Lung microvascular endothelial cell (primary cell): ENCODE measurements at places on chromosomes 6 and 20. TPM values are rescaled to one million over a fixed set of nuclear protein-coding genes. Genes with fewer than 3 reads are reported as not detected.
A peak's percentile ranks its signal among the peaks of the same experiment; 100 is the strongest.

DNA sequence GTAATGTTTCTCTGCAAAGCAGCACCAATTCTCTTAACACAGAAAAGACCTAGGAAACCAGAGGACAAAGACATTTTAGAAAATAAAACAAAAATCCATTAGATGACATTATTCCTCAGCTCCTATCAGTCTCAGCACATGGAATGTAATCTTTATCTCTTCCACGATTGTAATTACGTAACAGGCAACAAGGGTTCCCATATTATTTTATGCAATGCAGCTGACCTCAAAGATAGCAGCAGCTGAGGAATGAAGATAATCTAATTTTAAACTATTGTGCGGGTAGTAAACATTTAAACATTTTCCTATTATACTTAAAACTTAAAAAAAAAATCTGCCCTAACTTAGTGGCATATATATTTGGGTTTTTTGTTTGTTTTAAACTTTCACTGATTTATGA, 33.0 kb upstream of the PTCHD4 start:
- DNase-seq: no peak

Gene FILIP1
- total RNA-seq: 3.7 and 13.3 TPM in 2 replicates

Gene NR2E1
- total RNA-seq: not detected in 2 replicates

DNA sequence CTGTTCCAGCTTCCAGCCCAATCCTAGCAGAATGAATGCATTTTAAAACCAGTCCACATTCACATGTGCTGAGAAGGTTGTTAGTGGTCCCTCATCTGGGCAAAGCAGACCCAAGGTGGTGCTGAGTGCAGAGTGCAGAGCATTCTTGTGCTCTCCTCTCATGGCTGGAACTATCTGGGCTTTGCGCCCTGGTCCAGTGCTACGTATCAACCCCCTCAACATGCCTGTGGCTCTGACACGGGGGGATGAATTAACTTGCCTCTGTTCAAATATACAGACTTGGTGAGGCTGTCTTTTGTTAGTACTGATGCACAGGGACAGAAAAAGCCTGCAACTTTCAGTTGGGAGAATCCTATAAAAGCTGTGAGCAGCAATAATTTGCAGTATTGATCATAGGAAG, 42.5 kb downstream of the PANK2 start:
- DNase-seq: no peak

DNA sequence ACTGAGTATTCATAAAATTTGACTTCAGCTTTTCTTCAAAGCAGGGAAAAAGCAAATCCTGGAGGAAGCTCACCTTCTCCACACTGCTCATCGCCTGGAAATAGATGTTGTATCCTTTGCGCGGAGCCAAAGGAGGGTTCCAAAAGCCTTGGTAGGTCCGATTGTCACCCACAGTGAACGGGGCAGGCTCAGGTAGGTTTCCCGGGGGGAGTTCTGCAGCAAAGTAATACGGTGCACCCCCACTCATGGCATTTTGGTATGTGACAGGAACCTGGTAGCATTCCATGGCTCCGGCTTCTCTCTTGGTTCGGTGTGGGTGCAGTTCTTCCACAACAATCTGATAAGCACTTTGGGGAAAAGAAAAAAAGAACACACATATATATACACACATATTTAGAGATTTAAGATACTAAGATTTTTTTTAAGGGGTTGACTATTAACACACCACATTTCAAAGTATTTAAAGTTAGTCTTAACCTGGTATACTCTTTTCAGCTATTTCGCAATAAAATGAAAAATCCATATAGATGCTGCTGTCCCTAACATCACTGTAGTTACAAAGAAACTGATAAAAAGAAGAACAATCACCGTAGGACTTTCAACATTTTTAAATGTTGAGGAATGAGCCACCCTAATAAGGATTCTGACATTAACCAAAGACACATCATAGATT, 166.7 kb upstream of the THEMIS start:
- DNase-seq: no peak

Gene OPRL1
- 1.7 and 3.0 TPM in 2 replicates for total RNA-seq

Gene ANGPT4
- total RNA-seq: not detected in 2 replicates

GRCh38 chr6:34466242-34467185, 638 bp downstream of the PACSIN1 start:
- DNase-seq: no peak

Gene MYCT1
- total RNA-seq: 170 and 256 TPM in 2 replicates

Gene IMPG1
- total RNA-seq: not detected in 2 replicates

GRCh38 chr20:53020834-53021233, 48.7 kb downstream of the TSHZ2 start:
- DNase-seq: no peak

Gene TGM2
- total RNA-seq: 273 and 343 TPM in 2 replicates

GRCh38 chr20:45515147-45515913, at the start of gene SPINT3:
Gene SPINT3, minus strand, starts transcription at chr20:45515622. Its CDS starts 14 bp downstream, at chr20:45515608.
- DNase-seq: no peak

DNA sequence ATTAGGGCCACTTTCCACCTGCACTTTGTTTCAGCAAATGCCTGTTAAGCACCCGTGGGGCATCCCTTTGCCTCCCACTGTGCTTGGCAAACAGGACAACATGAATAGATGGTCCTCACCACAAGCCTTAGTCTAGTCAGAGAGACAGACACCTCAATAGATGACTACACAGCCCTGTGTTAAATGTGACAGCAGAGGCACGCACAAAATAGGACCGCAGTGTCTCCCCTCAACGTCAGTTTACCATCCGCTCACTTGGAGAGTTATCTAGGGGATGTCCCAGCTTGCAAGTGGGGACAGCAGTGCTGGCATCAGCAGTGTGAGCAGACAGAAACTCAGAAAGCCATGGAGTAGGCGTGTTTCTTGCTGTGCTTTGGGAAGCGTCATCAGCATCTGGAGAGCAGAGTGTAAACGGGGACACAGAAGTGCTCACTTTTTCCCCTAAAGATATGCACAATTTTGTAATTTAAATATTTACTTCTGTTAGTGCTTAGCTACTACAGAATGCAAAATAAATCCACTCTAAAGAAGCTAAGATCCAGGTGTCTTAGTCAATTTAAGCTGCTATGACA, 66.0 kb upstream of the TXNDC5 start:
- no peak for DNase-seq

GRCh38 chr20:61776491-61777075, 289.1 kb downstream of the TAF4 start:
- no peak for DNase-seq

- DNase-seq: no peak
Observed at GRCh38 chr6:134217105-134217797, 100.7 kb downstream of the SGK1 start.

- DNase-seq: peak; percentile 82
Observed at GRCh38 chr6:168032005-168032760, 34.7 kb downstream of the KIF25 start.
